CD4-positive, alpha-beta T cell treated with Interleukin-6 at 100 ng/mL for 8 hours (primary cell): ENCODE measurements at places on chromosomes 3 and 15.

DNA sequence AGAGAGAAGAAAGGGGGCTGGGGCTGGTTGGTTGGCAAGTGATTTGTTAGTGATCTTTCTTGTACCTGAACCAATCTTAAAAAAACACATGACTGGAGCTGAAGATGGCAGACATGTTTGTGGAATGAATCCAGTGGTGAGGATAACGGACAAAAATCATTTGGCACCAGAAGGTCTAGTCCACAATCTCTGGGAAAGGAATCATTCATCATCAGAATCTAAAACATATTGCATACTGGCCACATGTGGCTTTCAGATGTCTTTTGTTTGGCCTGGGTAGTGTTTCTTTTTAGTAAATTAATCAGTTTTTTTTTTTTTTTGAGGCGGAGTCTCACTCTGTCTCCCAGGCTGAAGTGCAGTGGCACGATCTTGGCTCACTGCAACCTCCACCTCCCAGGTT, 5.0 kb downstream of the NEK11 start:
- DNase-seq = no peak

DNA sequence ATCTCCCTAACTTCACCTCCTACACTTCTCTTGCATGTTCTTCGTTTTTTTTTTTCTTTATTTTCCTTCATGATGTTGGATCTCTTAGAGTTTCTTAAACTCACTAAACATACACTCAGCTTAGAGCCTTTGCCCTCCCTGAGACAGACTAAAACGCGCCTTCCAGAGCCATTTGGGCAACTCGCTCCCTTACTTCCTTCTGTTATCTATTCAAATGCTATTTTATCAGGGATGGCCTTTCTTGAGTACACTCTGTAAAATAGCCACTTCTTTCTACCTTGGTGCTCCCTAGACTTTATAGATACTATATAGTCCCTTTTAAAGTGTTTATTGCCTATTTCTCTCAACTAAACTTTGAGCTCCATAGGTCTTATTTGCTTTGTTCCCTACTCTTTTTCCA, 598.2 kb upstream of the NECTIN3 start:
- DNase-seq = no peak

DNA sequence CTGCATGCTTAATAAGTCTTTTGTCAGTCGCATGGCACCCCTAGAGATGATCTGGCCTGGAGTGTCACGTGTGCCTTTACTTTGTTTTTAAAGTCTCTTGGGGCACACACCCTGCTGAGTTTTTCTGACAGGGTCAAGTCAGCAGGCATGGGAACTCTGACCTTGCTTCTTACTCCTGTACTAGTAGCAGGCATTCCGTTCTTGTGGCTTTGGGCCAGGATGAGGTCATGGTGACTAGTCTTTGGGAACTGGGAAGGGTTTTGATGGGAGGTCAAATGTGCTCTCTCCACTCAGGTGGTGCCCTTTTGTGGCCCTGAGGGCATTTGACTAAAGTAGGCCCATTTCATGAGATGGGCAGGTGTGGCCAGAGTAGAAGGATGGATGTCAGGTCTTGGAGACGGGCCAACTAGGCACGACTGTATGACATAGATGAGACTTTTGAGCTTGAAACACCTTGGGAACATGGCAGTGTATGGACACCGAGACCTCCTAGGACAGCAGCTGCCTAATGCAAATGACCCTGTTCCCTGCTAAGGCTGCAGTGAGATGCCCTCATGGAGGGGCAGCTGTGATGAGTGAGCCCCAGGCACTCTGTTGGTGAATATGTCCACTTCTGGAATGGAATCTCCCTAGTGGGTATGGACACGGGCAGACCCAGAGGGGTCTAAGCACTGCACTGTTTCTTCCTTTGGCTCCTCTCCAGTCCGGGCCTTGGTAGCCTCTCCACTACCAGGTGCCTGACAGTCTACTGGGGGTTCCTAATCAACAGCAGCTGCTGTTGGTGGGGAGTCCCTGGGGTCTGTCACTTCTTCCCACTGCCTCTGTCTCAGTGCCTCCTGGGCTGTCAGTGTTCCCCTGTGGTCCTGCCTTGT, 16.4 kb downstream of the SRPRB start:
- DNase-seq = no peak

DNA sequence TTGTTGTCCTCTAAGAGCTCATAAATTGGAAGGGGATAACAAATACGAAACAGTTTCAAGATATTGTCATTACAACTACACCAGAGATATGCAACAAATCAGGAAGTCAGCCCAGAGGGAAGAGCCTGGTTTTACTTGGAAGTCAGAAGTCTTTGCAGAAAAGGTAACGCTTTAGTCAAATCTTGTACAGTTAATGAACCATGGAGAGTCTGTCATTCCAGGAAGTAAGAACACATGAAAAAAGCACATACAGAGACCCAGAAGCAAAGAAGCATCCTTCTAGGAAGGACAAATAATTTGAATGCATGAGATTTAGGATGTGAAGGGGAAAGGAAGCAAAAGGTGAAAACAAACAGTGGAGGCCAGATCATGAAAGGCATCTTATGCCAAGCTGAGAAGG, 19.6 kb downstream of the DYNC1LI1 start:
- no peak for DNase-seq
